Skeletal muscle tissue (tissue), 5 donors: ENCODE measurements at places on chromosomes 7 and 10. TPM values are rescaled to one million over a fixed set of nuclear protein-coding genes. Genes with fewer than 3 reads are reported as not detected.

The MOGAT3 gene
- total RNA-seq: not detected

The FOXI2 gene
- not detected for total RNA-seq

The KNDC1 gene
- total RNA-seq: 0.52 TPM

The PPP1R9A gene
- 42.3 TPM for total RNA-seq

The ZNF438 gene
- total RNA-seq: 6.8 TPM

The CYP2E1 gene
- total RNA-seq: 1.0 TPM
